ENCODE measurements at places on chromosomes 11 and 22.

DNA sequence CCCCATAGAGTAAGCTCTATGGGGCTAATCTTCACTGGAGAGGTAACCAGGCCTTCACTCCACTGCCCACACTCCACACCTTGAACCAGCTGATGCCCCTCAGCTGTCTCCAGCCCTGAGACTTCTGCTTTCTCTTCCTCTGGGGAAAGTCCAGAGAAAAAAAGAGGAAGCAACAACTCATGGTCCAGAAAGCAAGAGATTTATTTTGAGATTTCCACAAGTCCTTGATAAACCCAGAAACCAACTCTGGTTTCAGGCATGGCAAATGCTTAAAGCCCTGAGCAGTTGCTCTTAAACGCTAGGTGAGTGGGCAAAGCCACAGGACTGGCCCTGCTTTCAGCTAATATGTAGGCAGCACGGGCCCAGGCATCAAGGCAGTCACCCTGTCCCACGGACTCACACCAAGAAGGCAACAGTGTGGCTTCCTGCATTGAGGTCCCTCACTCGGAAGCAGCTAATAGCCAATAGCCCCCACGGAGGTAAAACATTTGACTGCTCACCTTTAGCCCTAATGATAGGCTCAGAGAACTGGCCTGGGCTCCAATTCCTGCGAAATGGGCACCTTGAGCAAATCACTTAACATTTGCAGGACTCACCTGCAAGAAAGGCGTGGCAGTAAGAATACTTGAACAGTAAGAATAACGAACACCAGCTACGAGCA lies 4.3 kb downstream of the CYB561A3 start:
- no peak for DNase-seq

GRCh38 chr11:73114835-73115220 lies 27.3 kb downstream of the FCHSD2 start:
- DNase-seq: no peak

- DNase-seq: no peak
Measured at GRCh38 chr11:8729837-8730696, 47.5 kb downstream of the RPL27A start.

- DNase-seq: no peak
Measured at GRCh38 chr22:36280379-36280778, 27.4 kb downstream of the APOL1 start.

- DNase-seq: no peak
Measured at GRCh38 chr11:134312807-134313206, 19.0 kb upstream of the GLB1L2 start.

GRCh38 chr11:12552692-12553091 lies 121.5 kb upstream of the TEAD1 start:
- DNase-seq: peak; percentile 55

DNA sequence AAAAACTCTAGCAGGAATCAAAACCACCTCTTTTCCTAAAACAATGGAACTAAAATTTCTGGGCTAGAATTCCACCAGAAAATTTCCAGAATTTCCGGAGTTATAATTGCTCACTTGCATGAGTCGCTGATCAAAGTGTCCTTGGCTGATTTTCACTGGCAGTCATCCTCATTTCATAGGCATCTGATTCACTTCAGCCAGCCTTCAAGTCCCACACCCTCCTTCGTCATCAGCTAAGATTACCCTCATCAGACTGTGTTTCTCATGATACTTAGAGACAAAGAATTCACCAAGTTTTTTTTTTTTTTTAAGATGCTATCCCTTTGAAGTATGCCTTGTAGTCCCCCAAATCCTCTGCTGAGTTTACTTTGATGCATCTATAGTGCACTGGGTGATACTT lies 71.5 kb upstream of the RAB38 start:
- DNase-seq: peak; percentile 59

DNA sequence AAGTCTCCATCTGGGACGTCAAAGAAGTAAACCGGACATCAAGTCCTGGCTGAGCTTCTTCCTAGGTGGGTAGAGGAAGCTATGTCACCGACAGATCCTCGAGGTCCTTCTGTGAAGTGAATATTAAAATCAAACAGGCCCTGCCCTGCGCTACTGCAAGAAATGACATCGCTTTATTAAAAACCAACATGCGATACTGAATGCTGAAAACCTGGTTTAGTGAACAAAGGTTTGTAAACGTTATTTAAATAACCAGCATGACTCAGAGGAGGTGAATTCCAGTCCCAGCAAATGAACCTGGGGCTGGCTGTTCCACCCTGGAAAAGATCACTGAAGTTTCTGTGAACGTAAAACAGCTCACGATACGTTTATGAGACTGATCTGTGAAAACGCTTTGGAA lies 645 bp downstream of the RTCB start:
- no peak for DNase-seq

- DNase-seq: no peak
Measured at GRCh38 chr22:45240104-45240809, 437 bp downstream of the KIAA0930 start.

DNA sequence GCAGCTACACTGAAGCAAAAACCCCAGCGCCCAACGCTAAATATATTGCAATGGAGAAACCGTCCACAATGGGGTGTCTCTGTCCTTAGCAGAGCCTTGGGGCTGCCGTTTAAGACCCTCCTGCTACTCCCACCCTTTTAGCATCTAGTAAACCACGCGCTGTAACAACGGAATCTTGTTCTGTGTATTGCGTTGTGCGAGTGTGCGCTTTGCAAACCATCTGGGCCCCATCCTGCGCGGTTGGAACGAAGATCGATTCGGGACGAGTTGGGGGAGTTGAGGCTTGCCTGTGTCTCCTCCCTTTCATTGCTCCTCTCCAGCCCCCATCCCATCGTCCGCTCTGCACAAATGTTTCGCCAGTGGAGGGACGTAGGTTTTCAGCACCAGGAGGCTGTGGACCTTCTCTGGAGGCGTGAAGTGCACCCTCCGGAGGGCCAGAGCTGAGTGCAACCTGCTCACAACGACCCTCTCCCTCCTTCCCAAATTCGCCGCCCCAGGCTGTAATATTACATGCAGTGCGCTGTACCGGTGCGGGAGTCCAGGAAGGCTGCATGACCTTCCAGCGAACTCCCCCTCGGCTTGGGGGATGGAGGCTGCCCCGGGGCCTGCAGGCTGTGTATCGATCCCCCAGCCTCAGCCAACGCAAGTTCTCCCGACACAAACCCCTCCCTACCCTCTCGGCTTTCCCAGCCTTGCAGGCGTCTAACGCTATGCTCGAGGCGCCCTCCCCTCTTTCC lies 1.6 kb upstream of the KMT2A start:
- no peak for DNase-seq

DNA sequence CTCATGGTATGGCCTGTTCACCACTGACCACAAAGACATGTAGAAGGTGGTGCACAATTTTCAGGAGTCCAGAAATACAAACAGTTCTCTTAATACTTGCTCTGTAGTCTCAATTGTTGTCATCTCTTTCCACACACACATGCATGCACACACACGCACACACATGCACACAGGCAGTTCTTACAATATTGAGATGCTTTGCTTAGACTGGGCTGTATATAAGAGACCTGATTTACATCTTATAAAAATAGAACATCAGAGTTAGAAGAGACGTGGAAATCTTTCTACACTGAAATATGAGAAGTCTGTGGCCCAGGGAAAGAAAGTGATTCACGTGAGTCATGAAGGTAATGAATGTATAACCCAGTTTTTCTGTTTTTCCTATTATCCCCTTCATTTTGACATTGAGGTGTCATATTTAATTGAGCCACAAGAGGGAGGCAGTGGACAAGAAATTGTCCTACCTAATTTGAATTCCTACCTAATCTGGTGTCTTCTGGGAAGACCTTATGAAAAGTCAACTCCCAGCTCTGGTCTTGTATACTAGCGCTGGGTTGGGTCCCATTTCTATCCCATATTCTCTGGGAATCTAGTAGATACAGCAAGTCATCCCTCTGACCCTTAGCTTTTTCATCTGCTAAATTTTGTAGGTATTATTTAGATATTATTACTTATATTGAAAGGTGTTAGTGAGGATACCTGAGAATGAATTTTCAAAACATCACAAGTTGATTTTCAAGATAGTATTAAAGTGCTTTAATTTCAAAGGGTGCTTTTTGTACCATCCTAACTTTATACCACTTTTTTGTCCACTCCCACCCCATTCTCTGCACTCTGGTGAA lies 14.9 kb upstream of the MS4A4A start:
- DNase-seq: no peak

GRCh38 chr22:24323233-24323632 lies 52.6 kb downstream of the SPECC1L start:
- DNase-seq: no peak

DNA sequence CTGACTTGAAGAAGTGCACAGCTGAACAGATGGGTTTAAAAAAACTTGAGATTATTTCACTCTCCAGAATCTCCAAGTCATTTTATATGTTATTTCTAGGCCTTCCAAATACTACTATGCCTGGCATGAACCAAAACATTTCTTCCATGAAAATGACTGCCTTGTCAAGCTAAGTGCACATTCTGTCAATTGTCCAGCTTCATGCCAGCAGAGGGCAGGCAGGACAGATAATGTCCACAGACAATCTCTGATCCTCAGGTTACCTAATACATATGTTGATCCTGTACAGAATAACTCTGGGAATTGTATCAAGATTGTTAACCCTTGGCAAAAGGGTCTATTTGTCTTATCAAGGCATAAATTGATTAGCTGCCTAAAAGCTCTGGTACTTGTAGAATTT lies 229.5 kb downstream of the AASDHPPT start:
- DNase-seq: no peak

DNA sequence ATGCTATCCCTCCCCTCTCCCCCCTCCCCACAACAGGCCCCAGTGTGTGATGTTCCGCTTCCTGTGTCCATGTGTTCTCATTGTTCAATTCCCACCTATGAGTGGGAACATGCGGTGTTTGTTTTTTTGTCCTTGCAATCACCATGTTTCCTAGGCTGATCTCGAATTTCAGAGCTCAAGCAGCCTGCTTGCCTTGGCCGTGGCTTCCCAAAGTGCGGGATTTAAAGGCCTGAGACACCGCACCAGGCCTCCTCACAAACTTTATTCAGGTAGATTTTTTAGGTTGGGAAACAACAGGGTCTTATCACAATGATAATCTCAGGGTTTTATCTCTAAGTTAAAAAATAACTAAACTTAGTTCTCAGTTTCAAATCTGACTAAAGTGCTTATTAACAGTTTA lies 125.4 kb downstream of the LUZP2 start:
- DNase-seq: no peak

GRCh38 chr11:77402218-77402556 lies 71.7 kb downstream of the PAK1 start:
- DNase-seq: no peak

GRCh38 chr11:68322052-68322430 lies 9.7 kb downstream of the LRP5 start:
- no peak for DNase-seq

GRCh38 chr11:83666149-83666548 lies 380.0 kb upstream of the CCDC90B start:
- DNase-seq: peak; percentile 56

DNA sequence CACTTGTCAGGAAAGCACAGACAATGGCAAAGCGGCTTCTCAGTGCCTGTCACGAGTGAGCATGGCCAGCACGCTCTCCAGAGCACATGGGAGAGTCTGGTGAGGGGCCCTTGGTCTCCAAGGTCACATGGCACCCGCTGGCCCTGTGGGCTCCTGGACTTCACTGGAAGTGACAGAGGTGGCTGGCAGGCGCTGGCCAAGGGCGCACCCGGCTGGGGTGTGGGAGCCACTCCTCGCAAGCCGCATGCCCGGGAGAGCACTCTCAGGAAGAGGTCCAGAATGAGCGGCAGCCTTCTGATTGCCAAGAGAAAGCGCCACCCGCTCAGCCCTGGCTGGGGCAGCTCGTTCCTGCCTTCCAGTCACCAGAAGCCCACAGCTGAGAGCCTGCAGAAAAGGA lies 17.1 kb upstream of the MOB2 start:
- DNase-seq: no peak

DNA sequence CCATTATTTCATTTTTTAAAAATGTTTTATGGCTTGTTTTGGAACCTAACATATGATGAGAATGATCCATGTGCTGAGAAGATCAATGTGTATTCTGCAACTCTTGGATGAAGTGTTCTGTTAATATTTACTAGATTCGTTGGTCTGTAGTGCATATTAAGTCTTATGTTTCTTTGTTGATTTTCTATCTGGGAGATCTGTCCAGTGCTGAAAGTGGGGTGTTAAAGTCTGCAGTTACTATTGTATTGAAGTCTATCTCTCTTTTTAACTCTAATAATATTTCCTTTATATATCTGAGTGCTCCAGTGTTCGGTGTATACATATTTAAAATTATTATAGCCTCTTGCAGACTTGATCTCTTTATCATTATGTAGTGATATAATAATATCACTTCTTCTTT lies 11.9 kb downstream of the PATE3 start:
- no peak for DNase-seq

- no peak for DNase-seq
Measured at GRCh38 chr22:30953206-30953605, 15.4 kb downstream of the MORC2 start.

GRCh38 chr11:114162719-114163123 lies 103.2 kb downstream of the ZBTB16 start:
- DNase-seq: peak; percentile 97

GRCh38 chr22:29040385-29041275 lies 21.0 kb downstream of the C22orf31 start:
- DNase-seq: peak; percentile 74

GRCh38 chr11:16778286-16778685 lies 39.8 kb downstream of the C11orf58 start:
- DNase-seq: no peak

DNA sequence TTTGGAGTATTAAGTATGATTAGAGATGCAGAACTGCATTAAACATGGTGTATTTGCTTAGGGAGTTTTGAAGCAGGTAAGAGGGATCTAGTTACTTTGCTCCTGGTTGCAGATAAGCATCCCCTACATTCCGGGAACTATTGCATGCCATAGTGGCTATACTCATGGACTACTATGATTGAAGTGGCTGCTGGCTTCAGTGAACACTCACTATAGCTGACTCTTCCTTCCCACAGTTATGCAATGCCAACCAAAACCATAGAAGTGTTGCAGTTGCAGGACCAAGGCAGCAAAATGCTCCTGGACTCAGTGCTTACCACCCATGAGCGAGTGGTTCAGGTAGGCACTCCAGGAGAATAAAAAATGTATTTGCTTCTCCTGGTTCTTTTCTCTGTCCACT lies 17.0 kb downstream of the COA4 start:
- DNase-seq: no peak

DNA sequence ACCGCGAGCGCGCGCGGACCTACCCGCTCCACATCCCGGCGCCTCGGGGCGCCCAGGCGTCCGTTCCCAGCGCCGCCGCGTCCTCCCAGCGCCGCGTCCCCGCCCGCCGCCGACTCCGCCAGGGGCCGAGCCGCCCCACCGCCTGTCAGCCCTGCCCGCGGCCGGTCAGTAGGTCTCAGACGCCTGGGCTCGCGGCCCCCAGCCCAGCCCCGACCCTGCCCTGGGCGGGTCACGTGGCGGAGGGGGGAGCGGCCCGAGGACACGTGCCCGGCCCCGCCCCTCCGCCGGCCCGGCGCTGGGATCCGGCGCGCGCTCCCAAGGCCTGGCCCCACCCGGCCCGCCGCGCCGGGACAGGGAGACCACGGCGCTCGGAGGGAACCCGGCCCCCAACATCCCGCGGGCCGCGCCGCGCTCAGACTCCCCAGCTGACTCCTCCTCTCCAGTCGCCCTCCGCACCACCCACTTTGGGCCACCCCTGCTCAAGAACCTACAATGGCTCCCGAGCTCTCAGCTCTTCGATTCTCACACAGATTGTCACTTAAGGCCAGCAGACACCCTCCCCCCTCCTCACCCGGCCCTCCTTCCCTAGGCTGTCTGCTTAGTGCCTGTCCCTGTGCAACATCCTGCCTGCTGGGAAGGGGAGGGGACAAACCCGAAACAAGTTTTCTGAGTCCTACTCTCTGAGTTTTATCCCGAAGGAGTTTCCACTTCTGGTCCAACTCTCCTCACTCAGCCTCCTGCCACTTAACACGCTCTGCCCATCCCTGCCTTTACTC lies at the start of gene RAB3IL1:
TSS of gene RAB3IL1 (minus strand) at position 233 of the 776 bp plus-strand sequence. CDS start at position 34, 199 bp downstream.
- DNase-seq: no peak

Data from non-pigmented ciliary epithelial cell (primary cell).